Suppressor macrophage (primary cell): ENCODE measurements at places on chromosomes 2 and 18.

GRCh38 chr2:169066897-169067296, 2.5 kb upstream of the DHRS9 start:
- peak; percentile 11 for DNase-seq

- DNase-seq = no peak
Observed at GRCh38 chr2:10221976-10222870, 80.5 kb upstream of the HPCAL1 start.

DNA sequence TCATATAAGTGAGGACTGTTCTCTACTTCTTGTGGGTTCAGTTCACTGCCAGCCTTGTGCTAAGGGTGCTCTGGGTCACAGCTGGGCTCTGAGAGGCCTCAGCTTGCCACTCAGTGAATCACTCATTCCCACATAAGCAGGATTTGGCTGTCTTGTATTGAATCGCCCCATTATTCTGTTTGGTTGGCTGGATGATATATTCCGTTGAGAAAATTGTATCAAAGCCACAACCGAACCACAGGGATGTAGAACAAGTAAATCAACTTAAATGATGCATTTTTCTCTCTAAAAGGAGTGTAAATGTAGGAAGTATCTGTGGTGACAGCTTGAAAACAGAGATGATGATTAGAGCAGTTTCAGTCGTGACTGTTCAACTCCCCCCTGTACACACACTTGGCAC, 39.6 kb downstream of the TTC39C start:
- no peak for DNase-seq

DNA sequence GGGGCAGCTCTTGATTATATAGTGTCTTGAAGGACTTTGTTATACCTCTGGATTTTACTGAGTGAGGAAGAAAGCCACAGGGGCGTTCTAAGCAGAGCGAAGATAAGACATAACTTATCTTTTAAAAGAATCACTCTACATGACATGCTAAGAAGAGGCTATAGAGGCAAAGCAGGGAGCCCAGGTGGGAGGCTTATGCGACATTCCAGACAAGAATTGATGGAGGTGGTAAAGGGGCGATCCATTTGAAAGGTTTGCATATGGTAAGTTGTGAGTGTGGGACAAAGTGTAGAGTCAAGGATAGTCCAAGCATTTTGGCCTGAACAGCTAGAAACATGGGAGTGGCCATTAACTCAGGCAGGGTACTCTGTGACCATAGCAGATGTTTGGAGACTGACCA, 49.8 kb downstream of the LYPD6 start:
- DNase-seq = no peak

DNA sequence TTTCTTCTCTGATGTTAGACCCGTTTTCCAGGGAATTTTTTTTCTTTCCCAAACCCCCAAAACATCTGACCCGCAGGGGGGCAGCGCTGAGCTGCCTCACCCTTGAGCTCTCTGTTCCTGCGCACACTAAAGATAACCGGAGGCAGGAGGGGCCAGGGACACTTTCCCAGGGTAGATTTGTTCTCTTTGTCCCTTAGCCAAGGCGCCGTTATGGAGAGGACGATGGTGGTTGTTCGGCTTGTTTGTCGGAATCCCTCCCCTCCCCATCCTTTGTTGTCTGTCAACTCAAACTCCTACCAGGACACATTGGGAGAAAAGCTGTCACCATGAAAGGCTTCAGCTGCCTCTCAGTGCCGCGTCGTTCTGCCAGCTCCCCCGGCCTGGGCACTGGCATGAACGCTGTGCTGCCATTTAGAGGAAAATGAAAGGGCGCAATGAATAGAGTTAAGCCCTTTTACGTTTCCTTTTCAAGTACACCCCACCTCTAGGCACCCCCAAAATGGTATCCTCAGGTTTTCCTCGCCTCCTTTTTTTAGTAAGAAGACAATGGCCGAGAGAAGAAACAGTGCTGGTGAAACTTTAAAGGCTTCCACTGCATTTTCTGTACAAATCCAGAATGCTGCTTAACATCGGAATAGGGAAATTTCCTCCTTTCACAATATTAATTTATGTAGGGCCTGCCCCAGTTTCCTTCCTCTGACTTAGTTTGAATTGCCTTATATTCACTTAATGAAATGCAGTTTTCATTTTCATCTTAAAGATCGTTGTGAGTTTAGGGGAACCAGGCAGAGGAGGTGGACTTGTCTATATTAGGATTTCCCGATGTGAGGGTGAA, 62.1 kb downstream of the RND3 start:
- DNase-seq = no peak

DNA sequence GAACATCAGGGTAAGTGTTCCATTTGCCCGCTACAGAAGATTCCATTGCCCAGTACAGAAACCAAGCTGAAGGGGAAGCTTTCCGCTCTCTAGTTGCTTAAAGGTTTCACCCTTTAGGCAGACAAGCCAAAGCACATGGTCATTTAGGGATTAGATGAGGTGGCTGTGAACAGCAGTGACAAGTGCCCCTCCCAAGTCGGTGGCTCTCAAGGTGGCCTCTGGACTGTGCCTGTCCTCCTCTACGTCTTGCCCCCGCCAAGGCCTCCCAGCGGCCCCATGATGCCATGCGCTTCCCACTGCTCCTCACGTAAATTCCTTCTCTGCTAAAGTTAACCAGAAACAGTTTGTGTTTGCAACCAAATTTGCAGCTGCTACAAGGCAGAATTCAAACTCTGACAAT, 24.2 kb upstream of the PTPN4 start:
- DNase-seq = no peak

DNA sequence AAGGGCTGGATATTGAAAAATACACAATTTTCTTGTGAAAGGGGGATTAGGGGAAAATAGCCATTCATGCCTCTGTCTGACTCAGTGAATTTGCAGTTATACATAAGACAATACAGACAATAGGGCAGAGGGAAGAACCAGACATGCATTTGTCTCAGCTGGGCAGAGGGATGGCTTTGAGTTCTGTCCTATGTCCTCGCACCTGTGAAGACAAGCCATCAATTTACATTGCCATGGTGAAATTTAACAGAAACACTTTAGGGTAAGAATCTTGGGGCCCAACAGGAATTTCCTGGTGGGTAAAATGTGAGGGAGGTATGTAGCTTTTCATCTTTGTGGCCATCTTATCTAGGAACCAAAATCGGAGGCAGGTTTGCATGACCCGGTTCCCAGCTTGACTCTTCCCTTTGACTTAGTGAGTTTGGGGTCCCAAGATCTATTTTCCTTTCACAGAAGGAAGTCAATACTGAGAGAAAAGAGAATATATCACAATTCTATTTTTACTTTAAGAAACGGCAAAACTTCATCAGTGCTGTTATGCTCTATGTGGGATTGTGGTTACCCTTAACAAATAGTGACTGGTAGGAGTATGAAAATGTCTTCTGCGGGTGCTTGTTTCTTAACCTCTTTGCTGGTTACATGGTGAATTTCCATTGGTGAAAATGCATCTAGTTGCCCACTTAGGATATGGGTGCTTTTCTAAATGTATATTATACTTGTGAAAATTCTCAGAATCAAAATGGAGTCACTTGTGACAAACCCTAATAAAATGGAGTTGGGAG, 221.8 kb downstream of the SPP2 start:
- no peak for DNase-seq

DNA sequence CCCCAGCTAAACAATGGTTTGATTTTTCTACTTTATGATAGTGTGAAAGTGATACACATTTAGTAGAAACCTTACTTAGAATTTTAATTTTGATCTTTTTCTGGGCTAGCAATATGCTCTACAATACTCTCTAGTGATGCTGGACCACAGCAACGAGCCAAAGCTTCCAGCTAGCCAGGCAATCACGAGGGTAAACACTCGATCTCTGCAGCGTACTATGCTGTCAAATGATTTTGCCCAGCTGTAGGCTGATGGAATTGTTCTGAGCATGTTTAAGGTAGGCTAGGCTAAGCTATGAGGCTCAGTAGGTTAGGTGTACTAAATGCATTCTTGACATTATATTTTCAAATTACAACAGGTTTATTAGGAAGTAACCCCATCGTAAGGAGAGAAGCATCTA, 207.5 kb downstream of the LRRTM4 start:
- no peak for DNase-seq

GRCh38 chr2:64139956-64140355, 4.3 kb downstream of the PELI1 start:
- no peak for DNase-seq

DNA sequence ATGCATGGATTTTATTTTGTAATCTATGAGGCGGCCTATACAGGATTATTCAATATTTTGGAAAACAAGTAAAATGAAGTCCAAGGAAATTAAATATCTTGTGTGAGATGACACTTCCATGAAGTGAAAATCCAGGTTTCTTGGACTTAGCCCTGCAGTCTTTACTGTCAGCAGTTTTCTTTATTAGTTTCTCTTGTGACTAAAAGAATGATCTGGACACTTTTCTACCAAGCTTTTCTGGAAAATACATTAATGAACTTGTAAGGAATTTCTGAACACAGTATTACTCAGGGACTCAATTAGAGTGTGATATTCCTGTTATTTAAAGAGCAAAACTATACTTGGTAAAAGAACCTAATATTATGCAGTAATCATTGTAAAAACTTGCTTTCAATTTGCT, 610.4 kb upstream of the SLC8A1 start:
- DNase-seq = no peak

DNA sequence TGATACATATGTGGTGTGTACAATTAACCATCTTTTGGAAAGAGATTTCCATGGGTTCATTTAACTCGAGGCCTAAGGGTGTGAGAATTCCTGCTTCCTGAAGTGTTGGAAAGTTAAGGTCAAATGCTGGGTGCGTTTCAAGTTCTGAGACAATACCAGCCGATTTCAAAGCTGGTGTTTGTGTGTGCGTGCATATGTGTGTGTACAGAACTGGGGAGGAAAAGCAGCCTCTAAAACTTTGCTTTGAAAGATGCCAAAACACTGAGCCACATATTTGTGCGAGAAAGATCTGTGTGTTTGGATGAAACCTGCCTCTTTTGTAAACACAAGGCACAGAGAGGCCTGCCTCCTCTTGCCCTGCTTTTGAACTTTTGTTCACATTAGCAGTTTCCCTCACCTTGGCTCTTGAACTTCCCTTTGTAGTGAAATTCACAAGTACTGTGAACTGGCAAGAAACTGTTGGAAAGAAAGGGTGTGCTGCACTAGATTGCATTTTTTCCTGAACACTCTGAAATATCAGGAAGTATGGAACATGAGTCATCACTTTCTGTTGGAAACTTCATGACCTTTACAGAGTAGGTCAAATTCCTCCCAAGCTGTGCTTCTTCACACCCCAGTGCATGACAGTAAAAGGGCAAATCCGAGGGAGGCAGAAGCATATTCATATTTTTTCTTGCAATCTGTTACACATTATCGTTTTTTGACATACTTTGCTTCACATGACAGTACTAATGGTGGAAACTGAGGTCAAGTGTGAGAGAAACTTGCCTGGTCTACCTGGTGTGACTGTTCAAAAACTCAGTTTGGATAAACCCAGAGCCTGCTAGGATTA, 20.0 kb upstream of the CAVIN2 start:
- DNase-seq = peak; percentile 85

DNA sequence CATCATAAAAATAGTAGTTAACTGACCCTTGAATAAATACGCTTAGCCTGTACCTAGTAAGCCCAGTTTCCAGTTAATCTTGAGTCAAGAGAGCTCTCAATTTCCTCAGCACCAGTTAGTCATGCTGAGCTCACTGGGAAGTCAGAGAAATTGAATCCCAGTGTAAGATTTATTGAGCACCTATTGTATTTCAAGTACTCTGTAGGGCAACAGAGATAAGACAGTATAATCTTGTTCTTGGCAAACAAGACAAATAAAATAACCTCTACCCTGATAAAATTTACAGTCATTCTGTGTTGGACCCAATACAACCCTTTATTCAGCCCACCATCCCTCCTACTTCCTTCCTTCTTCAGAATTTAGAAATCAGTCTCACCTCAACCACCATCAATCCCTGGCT, 71.9 kb upstream of the NRP2 start:
- no peak for DNase-seq

GRCh38 chr2:233867993-233868532, at the start of gene MSL3B:
TSS of gene MSL3B (minus strand) at chr2:233868386.
- peak; percentile 91 for DNase-seq

GRCh38 chr18:31942291-31942998, 483 bp downstream of the TRAPPC8 start:
- peak; percentile 91 for DNase-seq

- no peak for DNase-seq
Observed at GRCh38 chr2:175737722-175738361, 264.2 kb downstream of the LNPK start.

DNA sequence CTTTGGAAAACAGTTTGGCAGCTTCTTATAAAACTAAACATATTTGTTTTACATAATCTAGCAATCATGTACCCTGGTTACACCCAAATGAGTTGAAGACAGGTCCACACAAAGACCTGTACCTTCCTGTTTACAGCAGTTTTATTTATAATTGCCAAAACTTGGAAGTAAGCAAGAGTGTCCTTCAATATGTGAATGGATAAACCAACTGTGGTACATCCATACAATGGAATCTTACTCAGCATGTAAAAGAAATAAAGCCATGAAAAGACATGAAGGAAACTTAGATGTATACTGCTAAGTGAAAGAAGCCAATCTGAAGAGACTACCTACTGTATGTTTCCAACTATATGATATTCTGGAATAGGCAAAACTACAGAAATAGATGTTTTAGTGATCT, 23.7 kb downstream of the ORC4 start:
- DNase-seq = no peak

- no peak for DNase-seq
Observed at GRCh38 chr2:113846429-113846828, 43.5 kb upstream of the ACTR3 start.

DNA sequence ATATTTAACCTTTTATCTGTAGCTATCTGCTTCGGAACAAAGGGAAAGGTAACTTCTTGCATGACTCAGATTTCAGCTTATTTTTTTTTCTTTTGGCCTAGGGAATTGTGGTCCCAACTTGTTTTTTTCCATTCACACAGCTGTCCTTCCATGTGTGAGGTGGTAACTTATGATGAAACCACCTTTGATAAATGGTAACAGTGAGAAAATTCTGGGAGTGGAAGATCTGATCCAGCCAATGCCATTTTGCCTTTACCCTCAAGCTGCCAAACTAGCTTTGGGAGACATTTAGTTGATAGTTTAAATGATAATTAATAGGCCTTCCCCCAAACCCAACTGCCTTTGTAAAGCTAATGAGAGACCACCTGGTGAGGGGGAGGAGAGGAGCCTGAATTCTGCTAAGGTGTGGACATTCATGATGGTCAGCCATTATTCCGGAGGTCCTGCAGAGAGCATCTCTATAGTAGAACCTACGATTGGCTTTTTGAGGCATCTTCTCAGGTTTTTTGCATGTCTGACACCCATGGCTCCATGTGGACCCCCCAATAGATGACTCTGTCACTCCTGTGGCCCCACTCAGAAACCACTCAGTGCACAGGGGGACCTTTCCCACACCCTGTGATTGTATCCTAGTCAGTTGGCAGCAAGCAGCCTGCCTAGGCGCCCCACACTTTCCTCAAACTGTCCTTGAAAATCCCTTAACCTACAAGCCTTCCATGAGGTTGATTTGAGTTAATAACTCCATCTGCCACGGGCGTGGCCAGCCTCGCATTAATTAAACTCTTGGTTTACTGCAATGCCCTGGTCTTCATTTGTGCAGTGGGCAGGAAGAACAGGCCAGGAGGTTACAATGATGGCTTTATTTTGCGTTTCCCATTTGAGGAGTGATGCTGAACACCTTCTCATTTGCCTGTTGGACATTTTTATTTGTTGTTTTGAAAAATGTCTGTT, 263.5 kb upstream of the PXDN start:
- DNase-seq = no peak

GRCh38 chr2:45445037-45445436, 166.0 kb downstream of the SRBD1 start:
- no peak for DNase-seq
